ENCODE measurements at places on chromosomes 16 and 17.

- no peak for DNase-seq
Observed at GRCh38 chr16:31460582-31461002, 1.3 kb downstream of the ARMC5 start.

GRCh38 chr17:44113382-44113781 is 10.1 kb downstream of the HDAC5 start:
- no peak for DNase-seq

GRCh38 chr16:67277294-67277998 is 1.9 kb upstream of the PLEKHG4 start:
- no peak for DNase-seq

GRCh38 chr17:60167065-60167741 is 17.4 kb downstream of the CA4 start:
- no peak for DNase-seq

- DNase-seq, result no peak
Observed at GRCh38 chr17:60989846-60990245, 312.2 kb downstream of the BCAS3 start.

GRCh38 chr16:27341971-27342370 is 28.2 kb downstream of the IL4R start:
- DNase-seq, result no peak

GRCh38 chr17:19833914-19834313 is 33.8 kb downstream of the ULK2 start:
- no peak for DNase-seq

DNA sequence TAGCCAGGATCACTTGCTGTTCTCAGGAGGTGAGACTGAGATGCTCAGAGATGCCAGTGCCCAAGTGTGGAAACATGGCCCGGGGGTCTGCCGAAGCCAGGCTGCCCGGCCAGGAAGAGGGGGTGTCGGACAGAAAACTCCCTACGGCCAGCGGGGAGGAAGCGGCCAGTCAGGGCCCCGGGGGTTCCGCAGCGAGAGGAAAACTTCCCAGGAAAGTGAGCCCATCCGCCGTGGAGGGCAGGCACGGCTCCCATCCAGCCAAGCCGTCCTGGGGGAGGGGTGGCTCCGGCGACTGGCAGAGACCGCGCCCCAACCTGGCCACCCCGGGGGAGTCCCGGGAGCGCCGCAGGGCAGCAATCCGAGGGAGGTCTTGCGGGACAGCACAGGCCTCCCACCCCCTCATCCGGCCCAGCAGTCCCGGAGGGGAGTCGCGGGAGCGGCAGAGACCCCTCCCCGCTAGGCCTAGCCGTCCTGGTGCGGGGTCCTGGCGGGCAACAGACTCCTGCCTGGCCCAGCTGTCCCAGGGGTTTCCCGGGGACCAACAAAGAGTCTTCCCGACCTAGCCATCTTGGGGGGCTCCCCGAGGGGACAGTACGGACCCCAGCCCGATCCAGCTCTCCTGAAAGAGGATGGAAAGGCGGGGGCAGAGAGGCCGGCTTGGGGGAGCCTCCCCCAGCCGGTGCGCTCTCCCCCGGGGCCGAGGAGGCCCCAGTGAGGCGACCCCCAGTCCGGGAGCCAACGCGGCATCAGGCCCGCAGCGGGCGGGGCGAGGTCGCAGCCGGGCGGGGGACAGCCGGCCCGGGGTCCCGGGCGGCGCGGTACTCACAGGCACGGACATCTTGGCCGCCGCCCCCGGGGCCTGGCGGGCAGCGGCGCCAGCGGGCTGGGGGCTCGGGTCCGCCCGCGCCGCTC is 13.8 kb upstream of the BCAR1 start:
- peak; percentile 74 for DNase-seq

GRCh38 chr16:52553322-52553721 is 6.4 kb upstream of the TOX3 start:
- no peak for DNase-seq

GRCh38 chr17:73924114-73924908 is 279.2 kb upstream of the RPL38 start:
- no peak for DNase-seq

GRCh38 chr17:58301504-58302150 is 20.9 kb upstream of the MPO start:
- no peak for DNase-seq

- no peak for DNase-seq
Observed at GRCh38 chr16:69036399-69037091, 68.9 kb upstream of the HAS3 start.

- no peak for DNase-seq
Observed at GRCh38 chr16:59743504-59743903, 1009.4 kb upstream of the GOT2 start.

DNA sequence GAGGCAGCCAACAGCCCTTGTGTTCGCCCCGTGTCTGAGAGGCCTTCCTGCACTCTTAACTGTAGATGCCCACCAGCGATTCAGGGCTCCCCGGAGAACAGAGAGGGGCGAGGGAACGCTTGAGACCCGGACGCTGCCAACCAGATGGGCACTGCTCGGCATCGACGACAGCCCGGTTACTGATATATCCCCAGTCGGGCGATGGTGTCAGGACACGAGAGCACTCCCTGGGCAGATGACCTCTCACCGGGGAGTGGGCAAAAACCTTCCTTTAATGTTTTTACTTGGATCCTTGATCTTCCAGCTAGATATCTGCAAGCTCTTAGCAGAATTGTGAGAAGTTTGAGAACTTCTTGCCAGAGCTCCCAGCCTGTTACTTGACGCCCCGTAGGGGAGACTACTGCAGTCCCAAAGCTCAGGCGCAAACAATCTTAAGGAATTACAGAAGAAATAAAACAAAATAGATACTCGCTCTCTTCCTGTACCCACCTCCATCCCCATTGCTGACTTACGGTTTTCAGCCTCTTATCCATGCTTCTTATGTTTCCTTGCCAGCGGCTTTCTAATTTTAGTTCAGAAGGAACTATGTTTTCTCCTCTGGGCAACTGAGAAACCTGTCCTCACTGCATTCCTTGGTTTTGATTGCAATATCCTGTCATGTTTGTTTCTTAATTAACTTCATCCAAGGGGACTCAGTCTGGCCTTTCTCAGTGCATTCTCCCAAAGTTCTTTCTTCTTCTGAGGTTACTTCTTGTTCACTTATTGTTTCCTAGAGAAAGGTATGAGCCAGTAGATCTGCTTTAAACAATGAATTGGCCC is 845 bp downstream of the SP2 start:
- DNase-seq, result no peak

DNA sequence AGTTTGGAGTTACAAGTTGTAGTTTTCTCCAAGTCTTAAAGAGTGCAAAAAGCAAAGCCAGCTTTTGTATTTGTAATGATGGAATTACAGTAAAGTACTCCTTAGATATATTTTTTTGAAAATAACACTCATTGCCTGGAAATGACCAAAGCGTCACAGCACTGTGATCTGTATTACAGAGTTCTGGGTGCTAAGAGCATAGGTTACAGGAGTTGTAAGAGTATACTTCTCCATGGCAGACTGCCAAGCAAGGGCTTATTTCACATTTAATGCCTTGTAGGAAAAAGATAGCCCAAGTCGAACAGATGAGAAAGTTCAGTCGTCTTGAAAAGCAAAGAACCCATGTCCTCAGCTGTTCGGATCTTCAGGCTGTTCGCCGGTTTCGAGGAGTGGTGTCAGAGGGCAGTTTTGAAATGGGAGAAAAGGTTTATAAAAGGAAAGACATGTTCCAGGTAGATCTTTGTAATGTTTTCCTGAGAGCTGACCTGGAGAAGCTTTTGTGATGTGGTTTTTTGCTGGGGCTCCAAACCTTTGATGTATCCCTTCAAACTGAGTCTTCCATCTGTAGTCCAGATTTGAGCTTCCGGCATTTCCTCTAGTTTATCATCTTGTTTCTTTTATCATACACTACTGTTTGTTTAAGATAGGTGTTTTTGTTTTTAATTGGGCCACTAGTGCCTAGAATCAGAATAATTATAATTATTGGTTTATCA is 41.3 kb downstream of the ERCC4 start:
- no peak for DNase-seq

GRCh38 chr16:49622421-49623402 is 233.2 kb downstream of the ZNF423 start:
- DNase-seq, result peak; percentile 10
